ENCODE measurements at places on chromosomes 1 and 21. TPM values are rescaled to one million over a fixed set of nuclear protein-coding genes. Genes with fewer than 3 reads are reported as not detected.

- H3K4me1 ChIP-seq = peaks cover 18% of the 10 kb centered on the region
- no peak overlapping the region for H3K27ac ChIP-seq
- peaks cover 39% of the 10 kb centered on the region for H3K27me3 ChIP-seq
- H3K36me3 ChIP-seq = no peaks in the 10 kb centered on the region
- peak overlapping the region; percentile 61 for H3K4me3 ChIP-seq
These were observed 1.1 kb downstream of the SERTAD4 start for GRCh38 chr1:210233495-210234328.

- peaks cover 11% of the 10 kb centered on the region for H3K4me1 ChIP-seq
- no peak overlapping the region for H3K4me3 ChIP-seq
- no peaks in the 10 kb centered on the region for H3K36me3 ChIP-seq
- no peak for DNase-seq
These were observed 30.1 kb downstream of the NTPCR start for GRCh38 chr1:232980355-232980978.

DNA sequence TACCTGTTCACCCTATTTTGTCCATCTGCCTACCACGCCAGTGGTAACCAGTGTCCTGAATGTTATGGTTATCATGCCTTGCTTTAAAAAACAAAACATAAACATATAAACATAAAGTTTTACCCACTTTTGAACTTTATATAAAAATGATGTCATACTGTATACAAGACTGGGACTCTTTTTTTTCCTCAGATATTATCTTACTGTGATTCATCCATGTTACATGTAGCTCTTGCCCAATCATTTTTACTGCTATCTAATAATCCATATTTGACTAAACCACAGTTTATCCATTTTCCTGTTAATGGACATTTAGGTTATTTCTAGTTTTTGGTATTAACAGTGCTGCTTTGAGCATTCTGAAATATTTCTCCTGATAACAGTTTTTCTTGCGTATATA, 78.8 kb downstream of the GPR161 start:
- no peak overlapping the region for H3K27ac ChIP-seq
- no peaks in the 10 kb centered on the region for H3K4me1 ChIP-seq
- H3K27me3 ChIP-seq = no peaks in the 10 kb centered on the region
- no peak overlapping the region for H3K4me3 ChIP-seq

DNA sequence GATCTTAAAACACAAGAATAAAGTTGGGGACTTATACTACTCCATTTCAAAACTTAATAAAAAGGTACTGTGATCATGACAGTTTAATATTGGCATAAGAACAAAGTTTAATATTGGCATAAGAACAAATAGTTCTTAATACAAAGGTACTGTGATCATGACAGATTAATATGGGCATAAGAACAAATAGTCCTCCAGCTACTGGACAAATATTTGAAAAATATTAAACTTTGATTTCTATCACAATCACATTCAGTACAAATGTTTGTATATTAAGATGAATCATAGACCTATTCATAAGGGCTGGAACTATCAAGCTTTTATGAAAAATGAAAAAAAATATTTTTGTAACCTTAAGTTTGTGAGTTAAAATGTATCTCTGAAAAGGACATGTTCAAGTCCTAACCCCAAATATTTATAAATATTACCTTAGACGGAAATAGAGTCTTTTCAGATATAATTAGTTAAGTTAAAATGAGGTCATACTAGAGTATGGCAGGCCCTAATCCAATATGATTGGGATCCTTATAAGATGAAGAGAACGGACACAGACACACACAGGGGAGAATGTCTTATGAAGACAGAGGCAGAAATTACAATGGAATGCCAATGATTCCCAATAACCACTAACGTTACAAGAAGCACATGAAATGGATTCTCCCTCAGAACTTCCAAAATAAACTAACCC, 79.1 kb upstream of the RGS1 start:
- no peak for DNase-seq
- H3K36me3 ChIP-seq = no peaks in the 10 kb centered on the region
- H3K4me3 ChIP-seq = no peak overlapping the region
- no peaks in the 10 kb centered on the region for H3K27me3 ChIP-seq

GRCh38 chr1:205318231-205318991, 3.1 kb downstream of the NUAK2 start:
- DNase-seq = no peak
- no peak overlapping the region for H3K27ac ChIP-seq
- H3K36me3 ChIP-seq = no peaks in the 10 kb centered on the region

DNA sequence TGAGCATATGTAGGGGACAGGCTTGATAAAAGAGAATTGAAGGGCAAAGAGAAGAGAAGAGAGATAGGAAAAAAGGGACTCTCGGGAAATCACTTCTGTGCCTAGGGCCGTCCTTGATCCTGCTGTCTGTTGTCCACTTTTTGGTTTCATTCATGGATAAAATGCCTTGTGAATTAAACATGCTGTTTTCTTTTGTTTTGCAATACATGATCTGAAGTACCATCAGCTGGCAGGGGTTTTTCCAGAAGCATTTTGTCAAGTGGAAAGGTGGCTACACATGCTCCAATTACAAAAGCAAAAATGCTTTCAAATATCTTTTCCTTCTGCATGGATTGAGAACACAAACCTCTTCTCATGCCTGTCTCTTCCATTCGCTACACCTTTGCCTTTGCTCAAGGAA, 361.7 kb downstream of the PDE4B start:
- H3K27ac ChIP-seq = no peak overlapping the region
- H3K4me1 ChIP-seq = no peaks in the 10 kb centered on the region
- H3K4me3 ChIP-seq = no peak overlapping the region
- no peaks in the 10 kb centered on the region for H3K36me3 ChIP-seq

DNA sequence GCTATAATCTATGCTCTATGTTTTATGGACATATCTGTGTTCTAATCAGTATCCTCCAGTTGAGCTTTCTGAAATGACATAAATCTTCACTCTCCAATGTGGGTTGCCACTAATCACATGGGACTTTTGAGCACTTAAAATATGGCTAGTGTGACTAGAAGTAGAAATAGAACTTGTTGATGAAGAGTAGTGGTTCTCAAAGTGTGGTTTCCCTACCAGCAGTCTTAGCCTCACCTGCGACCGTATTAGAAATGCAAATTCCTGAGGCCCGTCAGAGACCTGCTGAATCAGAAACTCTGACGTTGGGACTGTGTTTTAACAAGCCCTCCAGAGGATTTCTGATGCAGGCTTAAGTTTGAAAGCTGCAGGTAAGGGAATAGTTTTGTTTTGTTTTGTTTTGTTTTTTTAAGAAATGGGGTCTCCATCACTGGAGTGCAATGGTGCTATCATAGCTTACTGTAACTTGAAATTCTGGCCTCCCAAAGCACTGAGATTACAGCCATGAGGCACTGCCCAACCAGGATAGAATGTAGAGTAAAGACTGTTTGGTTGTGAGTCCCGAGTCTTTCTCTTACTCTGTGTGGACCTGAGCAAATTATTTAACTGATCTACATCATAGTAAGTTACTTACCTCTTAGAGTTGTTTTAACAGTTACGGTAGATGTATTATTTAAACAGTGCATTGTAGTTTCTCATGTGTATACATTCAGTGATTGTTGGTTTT, 21.7 kb downstream of the GLRX2 start:
- no peak for DNase-seq
- H3K4me1 ChIP-seq = no peaks in the 10 kb centered on the region
- peaks cover 50% of the 10 kb centered on the region for H3K36me3 ChIP-seq
- no peak overlapping the region for H3K4me3 ChIP-seq

The VANGL2 gene
- 0.16 TPM for total RNA-seq

The GPR52 gene
- 6.1 TPM for total RNA-seq

The MARK1 gene
- total RNA-seq = not detected

Data from T-cell (primary cell).